ENCODE measurements at places on chromosomes 6 and 20. TPM values are rescaled to one million over a fixed set of nuclear protein-coding genes. Genes with fewer than 3 reads are reported as not detected.

- DNase-seq = no peak
Observed at GRCh38 chr6:141103246-141103645, 1029.5 kb upstream of the GJE1 start.

DNA sequence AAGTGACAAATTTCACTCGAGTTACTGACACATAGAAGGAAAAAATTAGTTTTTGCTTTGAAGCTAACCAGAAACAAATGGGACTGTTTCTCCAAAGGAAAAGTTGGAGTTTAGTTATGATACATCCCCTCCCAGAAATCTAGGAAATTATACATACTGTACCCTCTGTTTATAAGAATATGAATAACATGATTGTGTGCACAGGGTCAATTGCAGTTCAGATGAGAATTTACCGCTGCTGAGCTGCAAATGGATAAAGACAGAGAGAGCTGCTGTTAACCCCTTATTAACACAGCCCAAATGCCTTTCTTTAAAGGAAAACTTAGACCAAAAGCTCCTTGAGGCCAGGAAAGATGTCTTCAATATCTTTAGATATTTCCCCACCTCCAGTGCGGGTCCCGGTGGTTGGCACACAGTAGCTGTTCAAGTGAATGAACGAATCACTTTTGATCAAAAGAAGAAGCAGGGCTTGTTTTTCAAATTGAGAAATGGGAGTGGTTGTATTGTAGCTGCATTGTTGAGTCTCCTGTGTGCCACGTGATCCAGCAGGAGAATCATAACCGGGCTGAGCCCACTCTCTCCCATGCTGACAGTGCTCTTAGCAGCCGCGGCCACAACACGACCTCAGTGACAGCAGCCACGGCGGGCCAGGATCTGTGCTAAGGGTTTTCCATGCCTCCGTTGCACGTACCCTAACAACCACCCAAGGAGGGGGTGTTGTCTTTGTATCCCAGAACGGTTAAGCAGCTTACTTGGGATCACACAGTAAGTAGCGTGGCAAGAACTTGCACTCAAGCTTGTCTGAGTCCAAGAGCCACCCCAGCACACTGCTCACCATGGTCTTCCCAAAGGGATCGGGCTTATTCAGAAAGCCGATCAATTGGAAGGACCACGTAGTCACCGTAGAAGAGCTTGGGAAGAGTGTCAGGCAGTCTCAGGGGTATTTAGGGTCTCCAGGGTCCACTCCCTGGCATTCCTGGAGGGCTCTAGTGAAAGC is 53.5 kb upstream of the BMP6 start:
- peak; percentile 39 for DNase-seq

The NHSL1 gene
- 3.0 TPM for polyA plus RNA-seq

GRCh38 chr6:154792761-154793160 is 59.5 kb downstream of the SCAF8 start:
- DNase-seq = no peak

DNA sequence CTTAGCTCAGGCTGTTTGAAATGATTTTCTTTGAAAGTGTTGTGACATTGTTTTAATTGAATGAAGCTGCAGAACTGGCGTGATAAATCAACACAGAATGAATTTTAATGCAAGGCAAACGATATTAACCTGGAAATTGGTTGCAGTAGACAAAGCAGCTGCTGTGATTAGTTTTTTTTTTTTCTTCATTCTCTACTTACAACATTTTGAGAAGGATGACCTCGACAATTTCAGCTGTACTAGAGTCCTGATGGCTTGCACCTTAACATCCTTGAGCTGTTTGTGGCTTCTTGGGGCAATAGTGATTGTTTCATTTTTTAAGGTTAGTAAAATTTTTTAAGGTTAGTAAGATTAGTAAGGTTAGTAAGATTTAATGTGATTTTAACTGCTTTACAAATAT is 54.2 kb downstream of the QKI start:
- DNase-seq = no peak

DNA sequence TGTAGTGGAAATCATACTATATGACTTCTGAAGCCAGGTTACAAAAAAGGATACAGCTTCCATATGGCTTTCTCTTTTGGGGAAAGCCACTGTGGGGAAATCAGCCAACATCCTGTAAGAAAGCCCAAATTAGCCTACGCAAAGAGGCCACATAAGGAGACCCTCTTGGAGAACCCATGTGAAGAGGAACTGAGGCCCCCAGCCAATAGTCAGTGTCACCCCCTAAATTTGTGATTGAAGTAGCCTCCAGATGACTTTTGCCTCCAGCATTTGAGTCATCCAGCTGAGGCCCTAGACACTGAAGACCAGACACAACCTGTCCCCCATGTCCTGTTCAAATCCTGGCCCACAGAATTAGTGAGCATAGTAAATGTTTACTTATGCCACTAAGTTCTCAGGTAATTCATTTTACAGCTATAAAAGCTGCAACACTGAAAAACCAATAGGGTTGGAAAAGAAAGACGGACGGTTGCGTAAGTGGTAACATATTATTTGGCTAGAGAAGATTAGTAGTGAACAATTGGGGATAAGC is 60.4 kb downstream of the HMGCLL1 start:
- no peak for DNase-seq

The BPIFB2 gene
- polyA plus RNA-seq = not detected

- no peak for DNase-seq
Observed at GRCh38 chr20:54849741-54850140, 374.3 kb downstream of the DOK5 start.

The PPP1R11 gene
- polyA plus RNA-seq = 69.7 TPM

The PRIM2 gene
- polyA plus RNA-seq = 4.9 TPM

DNA sequence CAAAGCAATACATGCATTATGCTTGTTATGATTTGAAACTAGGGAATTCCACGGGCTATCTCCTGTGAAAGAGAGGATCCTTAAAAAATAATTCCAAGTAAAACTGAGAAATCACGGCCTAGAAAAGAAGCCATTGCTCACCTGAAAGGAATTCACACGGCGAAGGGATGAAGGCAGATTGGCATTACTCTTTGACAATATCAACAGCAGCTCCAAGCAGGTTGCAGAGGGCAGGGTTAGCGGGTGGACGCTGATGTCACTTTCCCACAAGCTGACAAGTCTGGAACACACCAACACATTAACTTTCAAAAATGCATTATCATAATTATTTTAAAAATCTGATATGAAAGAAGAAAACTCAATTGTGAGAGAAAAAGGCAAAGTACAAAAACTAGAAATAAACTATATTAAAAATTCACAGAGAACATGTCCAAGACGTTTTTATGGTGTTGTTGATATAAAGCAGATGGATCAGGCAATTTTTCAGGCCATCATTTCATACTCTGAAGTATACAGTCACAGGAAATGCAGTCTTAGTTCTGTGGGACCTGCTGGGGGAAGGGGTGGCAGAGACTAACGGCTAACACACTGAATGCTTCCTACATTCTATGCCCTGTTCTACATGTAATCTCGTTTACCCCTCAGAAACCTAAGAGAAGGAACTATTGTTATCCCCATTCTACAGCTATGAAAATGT is 108.3 kb downstream of the UBE3D start:
- DNase-seq = peak; percentile 11

Measured in stomach (tissue), 19 donors.